ENCODE measurements at places on chromosomes 6 and 20.

GRCh38 chr6:149935668-149936067 is 6.1 kb upstream of the ULBP2 start:
- DNase-seq, result no peak

DNA sequence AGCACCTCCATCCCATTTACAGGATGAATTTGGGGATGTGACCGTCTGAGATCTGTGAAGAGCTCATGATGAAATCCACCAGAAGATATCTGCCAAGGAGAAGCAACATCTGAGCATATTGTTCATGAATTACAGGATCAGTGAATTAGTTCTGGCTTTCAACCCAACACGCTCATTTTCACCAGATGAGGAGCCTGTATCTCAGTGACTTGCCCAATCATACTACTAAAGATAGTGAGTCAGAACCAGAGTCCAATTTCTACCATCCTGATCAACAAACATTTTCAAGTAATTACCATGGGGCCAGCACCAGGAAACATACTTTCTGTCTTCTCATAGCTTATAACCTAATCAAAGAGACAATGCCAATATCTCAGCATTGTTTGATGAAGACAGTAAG is 116.6 kb downstream of the ZDHHC14 start:
- DNase-seq, result no peak

DNA sequence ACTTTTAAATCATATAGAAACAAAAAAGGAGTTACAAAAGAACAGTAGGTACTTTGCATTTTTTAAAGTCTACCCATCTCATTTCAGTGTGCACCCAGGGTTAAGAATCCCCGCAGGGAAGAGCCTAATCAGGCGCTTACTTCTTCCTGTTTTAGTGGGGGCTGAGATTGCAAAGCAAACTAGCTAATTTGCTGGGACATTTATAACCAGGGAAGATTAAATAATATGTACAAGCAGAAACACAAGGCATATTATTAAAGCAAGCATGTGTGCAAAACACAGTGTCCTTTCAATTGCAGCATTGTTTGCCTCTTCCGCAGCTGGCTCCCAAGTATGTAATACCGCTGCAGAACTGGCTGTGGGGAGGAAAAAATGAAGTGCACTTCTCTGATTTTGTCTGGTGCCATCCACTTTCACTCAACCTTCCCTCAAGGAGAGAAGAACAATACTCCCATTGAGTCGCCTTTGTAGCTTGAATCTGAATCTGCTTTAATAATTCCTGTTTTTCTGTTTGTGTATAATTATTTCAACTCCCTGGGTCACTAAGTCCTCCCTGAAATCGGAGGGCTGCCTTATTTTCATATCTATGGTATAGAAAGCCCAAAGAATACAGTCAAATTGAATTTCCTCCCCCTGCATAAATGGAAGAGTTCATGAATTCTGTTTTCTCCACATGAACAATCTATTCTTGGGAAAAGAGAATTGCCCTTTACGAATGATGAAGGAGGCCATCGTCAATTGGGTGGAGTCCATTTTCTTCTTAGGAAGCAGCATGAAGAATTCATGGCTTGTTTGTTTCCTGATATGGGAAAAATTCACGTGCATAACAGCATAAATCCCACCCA is 23.3 kb upstream of the BCAS1 start:
- no peak for DNase-seq

GRCh38 chr6:33661106-33661838 is 40.1 kb downstream of the ITPR3 start:
- DNase-seq, result no peak

GRCh38 chr6:16240589-16241320 is 2.4 kb downstream of the GMPR start:
- no peak for DNase-seq

- DNase-seq, result no peak
These were observed 310.0 kb downstream of the ESR1 start for GRCh38 chr6:152117156-152118133.

- no peak for DNase-seq
These were observed 84.4 kb downstream of the MLIP start for GRCh38 chr6:54195637-54196036.

DNA sequence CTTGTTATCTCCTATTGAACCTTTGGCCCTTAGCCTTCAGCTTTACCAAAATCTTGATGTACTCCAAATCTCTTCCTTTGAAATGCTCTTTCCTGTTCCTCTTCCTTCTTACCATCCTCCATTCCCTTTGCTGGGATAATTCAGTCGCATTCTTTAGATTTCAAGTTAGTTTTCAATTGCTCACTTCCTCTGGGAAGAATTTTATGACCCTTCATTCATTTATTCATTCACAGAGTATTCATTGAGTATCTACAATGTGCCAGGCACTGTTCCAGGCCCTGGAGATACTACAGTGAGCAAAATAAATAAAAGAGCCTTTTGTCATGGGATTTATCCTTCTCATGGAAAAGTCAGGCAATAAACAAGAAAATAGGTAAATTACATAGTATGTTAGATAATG is 548.2 kb upstream of the FLRT3 start:
- no peak for DNase-seq

DNA sequence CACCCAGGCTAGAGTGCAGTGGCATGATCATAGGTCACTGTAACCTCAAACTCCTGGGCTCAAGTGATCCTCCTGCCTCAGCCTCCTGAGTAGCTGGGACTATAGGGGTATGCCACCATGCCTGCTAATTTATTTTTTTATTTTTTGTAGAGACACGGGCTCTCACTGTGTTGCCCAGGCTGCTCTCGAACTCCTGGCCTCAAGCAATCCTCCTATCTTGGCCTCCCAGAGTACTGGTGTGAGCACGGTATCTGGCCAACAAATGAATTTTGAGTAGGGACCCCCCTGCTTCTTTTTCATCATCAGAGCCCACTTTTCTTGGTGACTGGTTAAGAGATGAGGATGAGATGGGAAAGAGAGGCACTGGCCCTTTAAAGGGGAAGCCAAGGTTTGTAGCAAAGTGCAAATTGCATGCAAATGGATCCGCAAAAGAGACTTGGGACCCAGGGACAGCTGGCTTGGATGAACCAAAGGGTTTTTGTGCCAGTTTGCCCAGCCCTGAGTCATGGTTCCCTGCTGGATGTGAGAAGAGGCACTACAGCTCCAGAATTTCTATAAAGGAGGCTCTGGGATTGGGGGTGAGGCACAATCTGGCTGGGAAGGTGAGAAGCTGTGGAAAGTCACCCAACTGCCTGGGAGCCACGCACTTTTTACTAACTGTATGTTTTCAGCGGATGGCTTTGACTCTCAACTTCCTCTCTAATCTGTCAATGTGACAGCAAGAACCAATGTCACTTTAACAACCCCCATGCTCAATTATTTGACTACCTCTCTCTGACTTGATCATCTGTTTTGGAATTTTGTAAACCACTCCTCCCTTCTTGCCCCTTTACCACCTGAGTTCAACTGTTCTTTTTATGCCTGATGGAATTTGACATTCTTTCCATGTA is 58.7 kb upstream of the RNF24 start:
- DNase-seq, result no peak

DNA sequence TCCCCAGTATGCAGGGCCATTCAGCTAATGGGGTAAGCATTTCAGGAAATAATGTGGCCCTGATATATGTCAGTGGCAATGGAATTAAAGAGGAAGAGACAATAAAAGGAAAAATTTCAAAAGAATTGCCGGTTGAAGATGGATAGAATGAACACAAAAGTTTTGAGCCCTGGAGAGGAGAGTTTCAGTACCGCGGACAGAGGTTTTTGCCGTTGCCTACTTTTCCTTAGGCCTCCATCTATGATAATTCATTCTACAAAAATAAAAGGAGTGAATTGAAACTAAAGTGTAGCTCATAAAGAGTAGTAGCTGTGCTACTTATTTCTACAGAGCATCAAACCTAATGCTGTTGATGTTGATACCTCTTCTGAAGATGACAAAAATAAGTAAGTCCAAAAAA is 140.7 kb downstream of the RNASET2 start:
- no peak for DNase-seq

DNA sequence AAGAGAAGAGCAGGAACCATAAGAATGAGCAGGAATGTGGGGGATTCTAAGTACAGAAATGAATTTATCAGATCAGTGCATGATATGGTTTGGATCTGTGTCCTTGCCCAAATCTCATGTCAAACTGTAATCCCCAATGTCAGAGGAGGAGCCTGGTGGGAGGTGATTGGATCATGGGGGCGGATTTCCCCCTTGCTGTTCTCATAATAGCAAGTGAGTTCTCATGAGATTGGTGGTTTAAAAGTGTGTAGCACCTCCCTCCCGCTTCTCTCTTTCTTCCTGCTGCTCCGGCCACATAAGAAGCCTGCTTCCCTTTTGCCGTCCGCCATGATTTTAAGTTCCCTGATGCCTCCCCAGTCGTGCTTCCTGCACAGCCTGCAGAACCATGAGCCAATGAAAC is 49.2 kb downstream of the KHDC1L start:
- DNase-seq, result no peak

- no peak for DNase-seq
These were observed 104.8 kb upstream of the TRAF3IP2 start for GRCh38 chr6:111710439-111710838.

DNA sequence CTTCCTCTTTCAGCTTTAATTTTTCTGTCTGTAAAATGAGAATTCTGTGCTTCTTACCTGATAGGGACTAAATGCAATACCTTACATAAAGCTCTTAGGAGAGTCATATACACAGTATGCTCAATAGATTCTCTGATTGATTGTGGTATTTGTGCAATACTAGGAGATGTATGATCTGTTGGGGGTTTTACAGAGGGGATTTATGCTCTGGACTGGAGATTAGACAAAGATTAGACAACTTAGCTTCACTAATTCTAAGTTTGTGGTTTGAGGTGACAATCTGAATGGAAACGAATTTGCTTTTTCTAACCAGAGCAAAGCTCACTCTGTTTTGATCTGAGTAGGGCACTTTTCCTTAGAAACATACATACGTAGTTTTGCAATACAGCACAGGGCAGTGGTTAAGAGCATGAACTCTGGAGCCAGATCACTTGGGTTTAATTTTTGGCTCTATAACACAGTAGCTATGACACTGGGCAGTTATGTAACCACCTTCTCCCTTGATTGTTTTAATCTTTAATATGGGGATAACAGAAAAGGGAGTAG is 126.2 kb downstream of the RNF144B start:
- DNase-seq, result no peak

GRCh38 chr6:20931093-20931492 is 396.8 kb downstream of the CDKAL1 start:
- no peak for DNase-seq

- no peak for DNase-seq
These were observed 10.2 kb downstream of the FOXC1 start for GRCh38 chr6:1619673-1620503.

DNA sequence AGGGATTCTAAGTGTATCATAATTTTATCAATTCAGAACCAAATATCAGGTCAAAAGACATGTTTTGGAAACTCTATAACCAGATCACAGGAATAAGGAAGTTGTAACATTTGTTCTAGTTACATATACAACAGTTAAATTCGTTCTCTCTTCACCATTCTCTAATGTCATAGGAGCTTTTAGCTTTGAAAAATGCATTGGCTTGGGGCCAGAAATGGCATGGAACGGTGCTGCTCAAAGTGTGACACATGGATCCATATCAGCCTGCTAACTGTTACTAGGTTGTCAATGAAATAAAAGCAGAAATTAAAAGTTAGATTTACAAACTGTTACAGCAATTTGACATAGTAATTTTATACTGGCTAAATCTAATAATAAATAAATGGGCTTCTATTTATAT is 120.3 kb downstream of the LCA5 start:
- DNase-seq, result no peak

- DNase-seq, result no peak
These were observed 120.8 kb downstream of the MAP7 start for GRCh38 chr6:136429264-136430065.

GRCh38 chr20:2775139-2775538 is 25.3 kb downstream of the CPXM1 start:
- no peak for DNase-seq

GRCh38 chr20:13426870-13427269 is 205.8 kb downstream of the ISM1 start:
- no peak for DNase-seq

DNA sequence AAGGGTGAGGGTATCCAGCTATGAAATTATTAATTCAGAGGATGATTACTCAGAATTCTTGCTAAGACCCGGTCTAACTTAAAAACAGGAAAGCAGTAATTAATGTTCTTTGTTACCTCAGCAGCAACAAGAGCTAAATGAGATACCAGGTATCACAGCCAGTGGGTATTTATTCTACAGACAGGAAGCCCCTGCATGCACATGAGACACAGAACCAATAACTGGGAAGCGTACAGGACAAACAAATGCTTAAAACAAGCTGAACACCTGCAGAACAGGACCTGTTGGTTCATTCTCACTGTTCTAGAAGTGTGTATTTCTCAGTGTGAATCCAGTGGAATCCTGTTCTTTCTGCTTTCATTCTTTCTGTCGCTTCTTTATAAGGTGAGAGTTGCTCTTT is 30.9 kb downstream of the SCML4 start:
- no peak for DNase-seq
